ENCODE measurements at places on chromosomes 11 and 22. TPM values are rescaled to one million over a fixed set of nuclear protein-coding genes. Genes with fewer than 3 reads are reported as not detected.
A peak's percentile ranks its signal among the peaks of the same experiment; 100 is the strongest.

PKDREJ gene
- not detected for total RNA-seq

TMPRSS13 gene
- 0.69 TPM for total RNA-seq

OR8K3 gene
- not detected for total RNA-seq

VSIG2 gene
- total RNA-seq: not detected

KRTAP5-9 gene
- total RNA-seq: not detected

DNA sequence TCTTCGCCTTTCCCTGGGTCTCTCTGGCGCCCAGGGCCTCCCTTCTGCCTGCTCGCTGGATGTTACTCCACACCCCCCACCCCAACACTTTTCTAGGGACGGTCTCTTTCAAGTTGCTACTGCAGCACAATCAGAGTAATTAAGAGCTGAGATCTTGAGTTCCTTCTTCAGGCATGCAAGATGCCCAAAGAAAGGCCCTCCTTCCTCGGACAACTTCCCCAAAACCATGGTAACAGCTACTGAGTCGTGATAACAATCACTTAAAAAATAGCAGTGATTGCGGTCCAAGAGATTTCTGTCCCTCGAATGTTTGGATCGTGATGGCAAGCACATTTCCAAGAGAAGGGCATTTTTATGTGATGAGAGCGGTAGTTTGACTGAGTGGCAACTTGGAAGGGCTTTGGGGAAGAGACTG, 638 bp upstream of the TENM4 start:
- peak overlapping the region; percentile 67 for H3K4me3 ChIP-seq
- H3K27ac ChIP-seq: peak overlapping the region; percentile 16
- no peaks in the 10 kb centered on the region for H3K36me3 ChIP-seq

GRCh38 chr22:46001426-46002106, 24.6 kb upstream of the WNT7B start:
- H3K27ac ChIP-seq: no peak overlapping the region
- no peak overlapping the region for H3K4me3 ChIP-seq
- no peak for DNase-seq
- no peaks in the 10 kb centered on the region for H3K36me3 ChIP-seq

- H3K27ac ChIP-seq: no peak overlapping the region
- no peaks in the 10 kb centered on the region for H3K27me3 ChIP-seq
- no peak overlapping the region for H3K4me3 ChIP-seq
- peaks cover 25% of the 10 kb centered on the region for H3K36me3 ChIP-seq
Observed at GRCh38 chr22:19442166-19442565, 5.3 kb downstream of the C22orf39 start.

- no peak overlapping the region for H3K27ac ChIP-seq
- peaks cover 17% of the 10 kb centered on the region for H3K4me1 ChIP-seq
- no peaks in the 10 kb centered on the region for H3K36me3 ChIP-seq
- peak; percentile 70 for DNase-seq
- H3K4me3 ChIP-seq: no peak overlapping the region
Observed at GRCh38 chr22:39236321-39237317, 8.2 kb downstream of the PDGFB start.

GRCh38 chr11:33158596-33159275, 2.5 kb downstream of the CSTF3 start:
- peak overlapping the region; percentile 5 for H3K4me3 ChIP-seq
- no peaks in the 10 kb centered on the region for H3K27me3 ChIP-seq

DNA sequence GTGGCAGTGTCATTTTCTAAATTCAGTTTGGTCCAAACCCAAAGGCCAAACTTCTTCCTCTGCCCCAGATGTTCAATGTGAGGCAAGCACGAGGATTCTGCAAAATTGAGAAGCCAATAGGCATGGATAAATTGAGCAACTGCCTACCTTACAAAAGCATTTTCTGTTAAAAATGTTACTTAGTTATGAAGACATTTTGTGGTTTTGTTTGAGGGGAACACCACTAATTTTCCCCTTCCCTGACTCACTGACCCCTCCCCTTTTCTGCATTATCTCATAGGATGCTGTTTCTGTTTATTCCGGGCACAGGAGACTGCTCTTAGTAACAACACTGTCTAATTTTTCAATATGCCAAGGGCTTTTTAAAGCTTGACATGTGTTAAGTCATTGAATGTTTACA, 462.8 kb downstream of the INSC start:
- no peaks in the 10 kb centered on the region for H3K27me3 ChIP-seq
- no peaks in the 10 kb centered on the region for H3K36me3 ChIP-seq
- no peaks in the 10 kb centered on the region for H3K4me1 ChIP-seq
- H3K27ac ChIP-seq: no peak overlapping the region
- no peak for DNase-seq

DNA sequence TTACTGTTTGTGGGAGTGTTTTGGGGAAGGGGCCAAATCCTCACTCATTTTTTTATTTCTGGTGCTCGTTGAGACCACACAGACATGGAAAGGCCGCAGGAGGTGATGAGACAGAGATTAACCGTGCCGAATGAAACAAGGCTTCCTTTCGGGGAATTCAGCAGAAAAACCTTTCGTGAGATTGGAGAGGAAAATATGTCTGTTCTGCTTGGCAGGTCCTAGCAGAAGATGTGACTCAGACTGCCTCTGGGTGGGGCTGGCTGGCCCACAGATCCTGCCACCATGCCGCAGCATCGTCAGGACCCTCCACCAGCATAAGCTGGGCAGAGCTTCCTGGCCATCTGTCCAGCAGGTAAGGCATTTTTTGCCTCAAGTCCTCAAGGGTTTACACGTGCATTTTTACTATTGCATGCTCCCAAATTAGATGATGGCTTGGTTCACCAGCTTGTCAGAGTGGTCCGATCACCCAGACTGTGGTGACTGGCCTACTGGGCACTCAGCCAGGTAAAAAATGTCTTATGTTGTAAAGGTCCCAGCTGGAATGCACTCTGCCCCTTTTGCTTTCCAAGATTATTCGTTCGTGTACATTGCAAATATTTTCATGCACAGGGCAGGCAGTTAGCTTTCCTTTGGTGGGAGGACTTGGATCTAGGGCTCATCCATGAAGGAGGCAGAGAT, 1.5 kb downstream of the DDB2 start:
- peaks cover 31% of the 10 kb centered on the region for H3K4me1 ChIP-seq
- H3K27ac ChIP-seq: peak overlapping the region; percentile 71
- peak overlapping the region; percentile 79 for H3K4me3 ChIP-seq
- no peaks in the 10 kb centered on the region for H3K36me3 ChIP-seq

DNA sequence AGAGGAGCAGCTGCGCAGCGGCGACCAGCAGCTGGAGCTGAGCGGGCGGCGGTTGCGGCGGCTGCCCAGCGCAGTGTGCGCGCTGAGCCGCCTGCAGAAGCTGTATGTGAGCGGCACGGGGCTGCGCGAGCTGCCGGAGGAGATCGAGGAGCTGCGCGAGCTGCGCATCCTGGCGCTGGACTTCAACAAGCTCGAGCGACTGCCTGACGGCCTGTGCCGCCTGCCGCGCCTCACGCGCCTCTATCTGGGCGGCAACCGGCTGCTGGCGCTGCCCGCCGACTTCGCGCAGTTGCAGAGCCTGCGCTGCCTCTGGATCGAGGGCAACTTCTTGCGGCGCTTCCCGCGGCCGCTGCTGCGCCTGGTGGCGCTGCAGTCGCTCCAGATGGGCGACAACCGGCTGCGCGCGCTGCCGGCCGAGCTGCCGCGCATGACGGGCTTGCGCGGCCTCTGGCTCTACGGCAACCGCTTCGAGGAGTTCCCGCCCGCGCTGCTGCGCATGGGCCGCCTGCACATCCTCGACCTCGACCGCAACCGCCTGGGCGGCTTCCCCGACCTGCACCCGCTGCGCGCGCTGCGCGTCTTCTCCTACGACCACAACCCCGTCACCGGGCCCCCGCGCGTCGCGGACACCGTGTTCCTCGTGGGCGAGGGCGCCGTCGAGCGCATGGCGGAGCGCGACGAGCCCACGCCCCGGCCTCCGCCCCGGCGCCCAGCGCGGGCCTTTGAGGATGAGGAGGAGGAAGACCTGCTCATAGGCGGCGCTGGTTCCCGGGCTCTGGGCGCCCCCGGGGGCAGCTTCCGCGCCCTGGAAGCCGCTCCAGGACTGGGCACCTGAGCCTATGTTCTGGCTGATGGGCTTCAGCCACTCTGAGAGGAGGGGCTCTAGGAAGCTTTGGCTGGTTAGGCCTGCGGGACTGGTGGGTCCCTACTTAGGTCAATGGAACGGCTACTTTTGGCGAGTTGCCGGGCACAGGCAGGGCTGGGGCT, 787 bp downstream of the LRRC10B start:
- peaks cover 15% of the 10 kb centered on the region for H3K4me1 ChIP-seq
- peak; percentile 88 for DNase-seq
- no peak overlapping the region for H3K27ac ChIP-seq
- H3K27me3 ChIP-seq: no peaks in the 10 kb centered on the region

- no peaks in the 10 kb centered on the region for H3K4me1 ChIP-seq
- DNase-seq: peak; percentile 82
- no peak overlapping the region for H3K27ac ChIP-seq
- no peak overlapping the region for H3K4me3 ChIP-seq
- no peaks in the 10 kb centered on the region for H3K27me3 ChIP-seq
Observed at GRCh38 chr11:8006349-8006977, 19.3 kb downstream of the EIF3F start.

GRCh38 chr11:81888391-81888790, 845.3 kb downstream of the FAM181B start:
- no peaks in the 10 kb centered on the region for H3K36me3 ChIP-seq
- DNase-seq: no peak
- H3K27ac ChIP-seq: no peak overlapping the region
- no peak overlapping the region for H3K4me3 ChIP-seq

DNA sequence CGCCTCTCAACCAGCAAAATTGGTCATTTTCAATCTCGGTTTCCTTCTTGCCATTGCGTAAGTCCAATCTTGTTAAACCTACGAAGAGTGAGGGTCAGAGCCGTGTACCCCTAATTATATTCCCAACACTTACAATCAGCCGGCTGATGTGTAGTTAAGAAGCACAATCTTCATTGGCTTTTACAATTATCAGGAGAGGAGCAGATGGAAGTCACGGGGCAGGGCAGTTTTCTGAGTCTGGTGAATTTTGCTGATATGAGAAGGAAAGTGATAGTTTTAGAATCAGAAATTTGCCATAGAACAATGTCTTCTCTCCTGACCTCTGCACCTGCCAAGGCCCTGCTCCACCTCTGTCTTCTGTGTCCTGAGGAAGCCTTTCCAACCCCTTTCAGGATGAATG, 35.0 kb upstream of the ATXN10 start:
- H3K27me3 ChIP-seq: no peaks in the 10 kb centered on the region
- no peaks in the 10 kb centered on the region for H3K36me3 ChIP-seq
- H3K4me3 ChIP-seq: no peak overlapping the region
- no peak for DNase-seq
- H3K4me1 ChIP-seq: no peaks in the 10 kb centered on the region
- H3K27ac ChIP-seq: no peak overlapping the region

- DNase-seq: no peak
- no peak overlapping the region for H3K27ac ChIP-seq
- H3K4me1 ChIP-seq: peaks cover 16% of the 10 kb centered on the region
- peaks cover 49% of the 10 kb centered on the region for H3K36me3 ChIP-seq
- H3K4me3 ChIP-seq: no peak overlapping the region
Observed at GRCh38 chr22:26474682-26475081, 8.9 kb downstream of the HPS4 start.

DNA sequence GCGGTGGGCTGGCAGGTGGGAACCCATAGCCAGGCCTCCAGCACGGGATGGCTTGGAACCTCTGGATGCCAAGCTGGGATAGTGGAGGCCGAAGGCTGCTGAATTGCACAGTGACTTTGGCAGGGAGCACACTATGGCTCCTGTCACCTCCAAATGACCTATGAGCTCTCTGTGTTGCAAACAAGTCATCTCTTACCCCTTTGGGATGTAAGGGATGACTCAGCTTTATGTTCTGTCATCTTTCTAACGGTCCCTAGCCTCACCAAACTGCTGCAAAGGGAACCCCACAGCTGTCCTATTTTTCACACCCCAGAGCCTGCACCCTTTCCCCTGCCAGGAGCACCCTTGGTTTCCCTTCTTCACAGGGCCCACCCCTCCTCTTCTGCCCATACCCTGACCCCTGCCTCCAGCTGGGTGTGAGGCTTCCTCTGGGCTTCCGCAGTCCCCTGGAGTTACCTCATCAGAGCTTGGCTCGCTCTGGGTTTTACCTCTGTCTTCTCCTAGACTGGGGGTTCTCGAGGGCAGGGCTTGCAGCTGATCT, 2.7 kb upstream of the SCUBE1 start:
- H3K4me3 ChIP-seq: no peak overlapping the region
- peaks cover 5% of the 10 kb centered on the region for H3K4me1 ChIP-seq
- no peak overlapping the region for H3K27ac ChIP-seq
- no peaks in the 10 kb centered on the region for H3K36me3 ChIP-seq
- DNase-seq: no peak

DNA sequence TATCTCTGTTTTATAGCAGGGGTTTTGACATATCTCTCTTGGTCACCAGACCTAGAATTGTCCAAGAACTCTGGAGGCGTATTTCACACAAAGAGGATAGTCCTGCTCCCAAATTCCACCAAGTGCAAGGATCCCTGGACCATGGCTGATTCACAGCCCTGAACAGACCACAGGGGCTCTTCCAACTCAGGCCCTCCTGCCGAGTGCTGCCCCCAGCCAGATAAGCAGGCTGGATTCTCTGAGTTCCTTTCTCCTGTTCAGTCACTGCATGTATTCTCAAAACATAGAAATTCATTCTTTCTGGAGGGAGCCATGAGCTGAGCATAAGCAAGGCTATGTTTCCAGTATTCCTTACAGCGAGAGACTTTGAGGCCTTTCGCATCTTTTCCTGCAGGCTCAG, 13.4 kb upstream of the PLEKHB1 start:
- no peak for DNase-seq
- H3K27ac ChIP-seq: no peak overlapping the region
- H3K36me3 ChIP-seq: no peaks in the 10 kb centered on the region
- no peaks in the 10 kb centered on the region for H3K27me3 ChIP-seq
- H3K4me3 ChIP-seq: no peak overlapping the region

DNA sequence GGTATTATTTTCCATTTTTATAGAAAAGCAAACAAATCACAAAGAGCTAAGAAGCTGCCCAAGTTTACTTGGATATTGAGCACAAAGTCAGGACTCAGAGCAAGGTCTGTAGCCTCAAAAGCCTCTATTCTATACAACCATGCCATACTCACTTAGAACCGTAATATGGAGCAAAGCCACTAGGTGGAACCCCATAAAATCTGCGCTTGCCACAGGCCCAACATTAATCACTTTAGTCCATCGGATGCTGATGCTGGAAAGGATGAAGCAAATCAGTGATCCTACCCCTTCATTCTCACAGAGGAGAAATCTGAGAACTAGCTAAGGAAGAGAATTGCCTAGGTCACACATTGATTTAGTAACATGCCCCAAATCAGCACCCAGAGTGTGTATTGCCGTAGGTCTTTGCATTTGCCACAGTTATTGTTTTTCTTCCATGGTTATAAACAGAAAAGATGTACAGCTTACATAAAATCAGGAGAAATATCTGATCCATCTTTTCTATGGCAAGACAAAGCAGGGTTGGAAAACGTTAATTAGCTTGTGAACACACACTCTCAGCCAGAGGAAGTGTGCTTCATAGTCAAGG, 56.7 kb upstream of the RAB38 start:
- no peaks in the 10 kb centered on the region for H3K4me1 ChIP-seq
- no peak overlapping the region for H3K4me3 ChIP-seq
- H3K27ac ChIP-seq: no peak overlapping the region

GRCh38 chr11:16981651-16982194, 32.5 kb downstream of the PLEKHA7 start:
- no peak overlapping the region for H3K27ac ChIP-seq
- H3K4me3 ChIP-seq: no peak overlapping the region
- H3K4me1 ChIP-seq: no peaks in the 10 kb centered on the region
- no peaks in the 10 kb centered on the region for H3K27me3 ChIP-seq
- DNase-seq: no peak

Measured in Karpas-422 (cell line).